ENCODE measurements at places on chromosomes 3 and 15.
A peak's percentile ranks its signal among the peaks of the same experiment; 100 is the strongest.

GRCh38 chr3:16338999-16339398, 74.0 kb downstream of the OXNAD1 start:
- DNase-seq: no peak

DNA sequence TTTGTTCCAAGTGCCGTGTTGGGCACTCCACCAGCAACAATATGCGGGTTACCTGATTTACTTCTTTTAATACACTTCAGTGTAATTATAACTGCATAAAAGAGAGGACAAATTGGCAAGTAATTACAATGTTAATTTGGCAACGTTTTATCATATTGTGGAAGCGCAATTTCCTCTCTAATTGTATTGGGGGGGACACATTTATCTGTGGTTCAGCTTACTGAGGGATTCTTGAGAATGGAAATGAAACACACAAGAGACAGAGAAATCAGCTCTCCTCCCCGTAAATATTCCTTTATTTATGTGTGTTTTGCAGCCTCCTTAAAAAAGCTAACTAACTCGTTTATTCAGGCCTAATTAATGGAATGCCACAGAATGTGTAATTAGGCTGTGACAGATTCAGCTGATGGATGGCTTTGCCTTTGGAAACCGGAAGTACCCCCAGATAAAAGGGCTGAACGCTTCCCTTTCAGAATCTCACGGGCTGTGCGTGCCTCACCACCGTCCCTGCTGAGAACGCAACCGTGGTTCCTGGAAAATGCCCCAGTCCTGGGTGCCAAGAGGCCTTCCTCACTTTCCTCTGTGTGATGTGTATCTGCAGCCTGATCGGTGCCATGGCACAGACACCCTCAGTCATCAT, 247.1 kb upstream of the ST8SIA2 start:
- DNase-seq: no peak

DNA sequence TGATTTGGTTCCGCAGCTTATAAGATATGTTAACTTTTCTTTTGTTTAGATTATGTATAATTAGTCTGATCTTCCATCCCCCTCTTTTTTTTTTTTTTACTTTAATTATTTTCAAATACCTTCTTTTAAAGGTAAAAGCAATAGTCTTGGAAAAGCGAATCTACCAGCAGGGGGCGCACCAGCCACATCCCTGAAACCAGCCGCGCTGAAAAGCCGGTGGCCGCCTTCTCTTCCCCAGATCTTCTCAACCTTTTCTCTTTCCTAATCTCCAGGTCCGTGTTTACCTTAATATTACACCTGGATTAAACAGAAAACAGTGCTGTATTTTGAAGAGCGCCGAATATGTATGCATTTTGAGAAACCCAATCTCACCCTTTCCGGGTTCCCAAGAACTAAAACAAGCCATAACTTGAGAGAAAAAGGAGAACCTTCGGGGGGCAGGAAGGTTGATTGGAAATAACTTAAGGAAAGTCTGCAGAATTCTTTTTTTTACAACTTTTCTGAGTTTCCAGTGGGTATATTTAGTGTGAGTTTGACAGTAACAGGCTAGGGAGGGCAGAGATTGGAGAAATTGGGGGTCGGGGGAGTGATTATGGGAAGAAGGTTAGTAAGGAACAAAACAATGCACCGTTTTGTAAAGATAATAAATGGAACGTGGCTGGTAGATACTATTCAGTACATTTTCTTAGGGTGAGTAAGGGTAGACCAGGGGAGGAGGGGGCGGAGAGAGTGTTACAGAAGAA, 2.0 kb upstream of the SOX2 start:
- no peak for DNase-seq

DNA sequence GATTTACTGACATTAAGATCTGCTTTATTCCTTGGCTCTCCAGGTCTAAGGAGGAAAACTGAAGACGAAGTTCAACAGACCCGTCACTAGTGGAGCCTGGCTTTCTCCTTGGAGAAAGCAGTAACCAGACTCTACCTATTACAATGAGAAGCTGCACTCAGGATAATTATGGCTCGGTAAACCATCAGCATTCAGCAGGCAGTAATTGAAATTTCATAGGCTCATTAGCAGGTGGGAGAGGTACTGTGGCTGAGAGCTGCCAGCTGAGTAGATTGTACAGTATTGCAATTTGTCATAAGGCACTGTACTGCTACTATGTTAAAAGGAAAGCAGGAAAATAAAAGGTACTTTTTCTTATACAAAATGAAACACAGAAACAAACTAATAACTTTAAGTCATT, 51.2 kb downstream of the CHAC1 start:
- DNase-seq: no peak

DNA sequence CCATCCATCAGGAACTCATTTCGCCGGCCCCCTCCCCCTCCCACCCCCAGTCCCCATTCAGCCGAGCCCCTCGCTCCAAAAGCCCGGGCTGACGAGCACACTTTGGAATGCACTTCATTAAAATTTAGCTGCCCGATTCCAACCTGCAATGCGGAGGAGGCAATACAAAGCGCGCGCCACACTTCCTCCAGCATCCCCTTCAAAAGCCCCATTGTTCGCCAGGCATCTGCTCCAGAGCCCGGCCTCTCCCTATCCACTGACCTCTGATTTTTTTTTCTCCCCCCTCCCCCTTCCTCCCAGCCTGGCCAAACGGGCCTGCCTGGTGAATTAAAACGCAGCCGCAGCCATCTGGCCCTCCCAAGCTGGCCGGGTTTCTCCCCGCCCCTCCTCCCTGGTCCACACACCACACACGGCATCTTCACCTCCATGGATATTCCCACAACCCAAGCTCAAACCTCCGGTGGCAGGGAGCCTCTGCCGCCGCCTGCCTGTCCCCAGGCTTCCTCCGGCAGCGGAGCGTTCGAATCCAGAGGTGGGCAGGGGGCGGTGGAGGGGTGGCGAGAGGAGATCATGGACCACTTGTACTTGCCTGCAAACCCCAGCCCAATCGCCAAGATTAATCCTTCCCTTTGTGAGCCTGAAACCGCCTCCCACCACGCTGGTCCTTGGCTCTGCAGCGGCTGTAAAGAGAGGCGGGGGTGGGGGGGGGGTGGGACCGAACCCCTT, 441.3 kb downstream of the MAGI1 start:
- no peak for DNase-seq

DNA sequence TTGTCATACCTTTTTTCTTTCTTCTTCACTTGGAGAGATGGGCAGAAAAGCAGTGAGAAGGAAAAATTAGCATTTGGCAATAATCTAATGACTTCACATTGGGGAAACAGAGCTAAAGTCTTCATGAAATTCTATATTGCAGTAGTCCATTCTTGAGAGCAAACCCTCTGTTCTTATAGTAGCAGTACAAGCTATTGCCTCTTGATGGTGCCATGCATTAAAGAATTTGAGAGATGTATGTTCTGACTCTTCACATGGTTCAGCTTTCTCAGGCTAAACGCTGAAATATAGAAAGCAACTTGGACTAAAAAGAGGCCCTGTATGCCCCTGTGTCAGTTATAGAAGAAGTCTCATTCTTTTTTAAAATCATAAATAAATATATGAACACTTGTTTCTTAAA, 36.0 kb downstream of the PHLDB2 start:
- no peak for DNase-seq

GRCh38 chr15:34336991-34337556, 507 bp downstream of the SLC12A6 start:
- DNase-seq: no peak

GRCh38 chr3:76487446-76487845, 552.5 kb upstream of the ROBO2 start:
- DNase-seq: no peak

- DNase-seq: no peak
Measured at GRCh38 chr15:98795980-98796379, 147.6 kb downstream of the IGF1R start.

DNA sequence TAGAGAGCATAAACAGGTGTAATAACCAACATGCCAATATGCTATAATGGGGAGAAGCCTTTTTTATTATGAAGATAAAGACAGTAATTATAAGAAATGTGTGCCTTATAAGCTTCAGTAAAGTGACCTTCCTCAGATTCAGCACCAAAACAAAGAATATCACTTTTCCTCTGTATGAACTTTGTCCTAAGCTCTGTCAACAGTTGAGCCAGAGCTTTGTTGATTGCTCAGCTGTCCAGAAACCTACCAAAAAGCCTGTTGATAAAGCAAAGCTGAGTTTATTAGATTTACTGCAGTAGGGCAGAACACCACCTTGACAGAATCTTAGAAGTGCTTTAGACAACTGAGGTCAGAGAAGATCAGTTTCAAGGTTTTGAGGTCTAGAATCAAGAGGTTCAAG, 635.3 kb downstream of the EDEM1 start:
- no peak for DNase-seq

GRCh38 chr3:59878038-59878427, 828.2 kb upstream of the CFAP20DC start:
- DNase-seq: no peak

- DNase-seq: peak; percentile 39
Measured at GRCh38 chr3:14403619-14404155, 1.3 kb downstream of the SLC6A6 start.

DNA sequence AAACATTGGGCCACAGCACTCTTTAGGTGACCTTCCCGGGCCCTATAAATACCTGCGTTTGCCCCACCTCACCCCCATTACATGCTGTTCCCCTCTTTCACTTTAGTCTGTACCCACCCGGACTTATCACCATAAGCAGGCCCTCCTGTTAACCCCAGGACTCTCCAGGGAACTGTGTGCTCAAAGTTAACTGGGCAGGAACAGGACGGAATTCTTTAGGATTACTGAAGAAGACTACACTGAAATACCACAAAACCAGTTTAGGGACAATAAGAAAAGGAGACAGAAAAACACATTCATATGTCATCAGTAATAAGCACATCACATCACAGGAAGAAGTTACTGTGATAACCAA, 45.5 kb downstream of the FSIP1 start:
- no peak for DNase-seq

DNA sequence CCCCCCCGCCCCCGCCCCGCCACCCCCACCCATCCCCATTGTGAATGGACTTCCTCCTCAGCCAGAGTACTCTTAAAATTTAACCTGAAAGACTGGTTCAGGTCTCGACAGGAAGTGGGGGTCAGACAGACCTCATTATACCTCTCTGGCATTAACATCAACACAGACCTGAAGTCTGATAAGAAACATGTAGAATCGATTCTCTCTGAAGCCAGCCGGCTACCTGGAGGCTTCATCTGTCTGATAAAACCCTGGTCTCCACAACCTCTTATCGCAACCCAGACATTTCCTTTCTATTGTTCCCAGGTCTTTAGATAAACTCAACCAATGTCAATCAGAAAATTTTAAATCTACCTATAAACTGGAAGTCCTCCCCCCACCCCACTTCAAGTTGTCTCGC, 42.6 kb downstream of the SLCO2A1 start:
- DNase-seq: no peak

DNA sequence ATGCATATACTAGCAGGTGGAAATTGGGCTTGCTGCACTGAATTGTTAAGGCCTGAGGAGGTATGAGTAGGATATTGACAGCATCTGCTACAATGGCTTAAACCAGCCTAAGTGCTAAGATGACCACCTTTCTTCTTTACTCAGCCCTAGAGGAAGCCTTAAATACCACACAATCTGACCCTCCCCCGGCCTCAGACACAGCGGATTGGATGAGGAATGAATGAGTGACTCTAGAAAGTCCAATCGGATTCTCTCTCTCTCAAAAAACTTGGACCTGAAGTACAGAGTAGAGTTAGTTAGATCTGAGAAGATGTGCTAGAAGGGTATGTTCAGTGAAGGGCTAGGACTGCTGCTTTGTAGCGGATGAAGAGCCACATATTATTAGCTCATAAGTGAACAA, 39.9 kb upstream of the C3orf49 start:
- DNase-seq: no peak

DNA sequence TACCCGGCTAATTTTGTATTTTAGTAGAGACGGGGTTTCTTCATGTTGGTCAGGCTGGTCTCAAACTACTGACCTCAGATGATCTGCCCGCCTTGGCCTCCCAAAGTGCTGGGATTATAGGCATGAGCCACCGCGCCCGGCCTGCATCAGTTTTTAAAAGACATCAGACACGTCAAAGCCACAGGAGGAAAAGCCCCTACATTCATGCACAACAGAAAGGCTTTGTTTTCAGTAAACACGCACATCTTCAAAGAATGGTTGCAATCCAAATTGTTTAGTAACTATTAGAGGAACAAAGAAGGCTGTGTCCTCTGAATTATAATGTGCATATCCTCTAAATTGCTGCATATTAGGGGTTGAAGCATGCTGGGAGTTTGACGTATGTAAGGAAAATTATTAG, 53.3 kb downstream of the BTD start:
- DNase-seq: no peak

DNA sequence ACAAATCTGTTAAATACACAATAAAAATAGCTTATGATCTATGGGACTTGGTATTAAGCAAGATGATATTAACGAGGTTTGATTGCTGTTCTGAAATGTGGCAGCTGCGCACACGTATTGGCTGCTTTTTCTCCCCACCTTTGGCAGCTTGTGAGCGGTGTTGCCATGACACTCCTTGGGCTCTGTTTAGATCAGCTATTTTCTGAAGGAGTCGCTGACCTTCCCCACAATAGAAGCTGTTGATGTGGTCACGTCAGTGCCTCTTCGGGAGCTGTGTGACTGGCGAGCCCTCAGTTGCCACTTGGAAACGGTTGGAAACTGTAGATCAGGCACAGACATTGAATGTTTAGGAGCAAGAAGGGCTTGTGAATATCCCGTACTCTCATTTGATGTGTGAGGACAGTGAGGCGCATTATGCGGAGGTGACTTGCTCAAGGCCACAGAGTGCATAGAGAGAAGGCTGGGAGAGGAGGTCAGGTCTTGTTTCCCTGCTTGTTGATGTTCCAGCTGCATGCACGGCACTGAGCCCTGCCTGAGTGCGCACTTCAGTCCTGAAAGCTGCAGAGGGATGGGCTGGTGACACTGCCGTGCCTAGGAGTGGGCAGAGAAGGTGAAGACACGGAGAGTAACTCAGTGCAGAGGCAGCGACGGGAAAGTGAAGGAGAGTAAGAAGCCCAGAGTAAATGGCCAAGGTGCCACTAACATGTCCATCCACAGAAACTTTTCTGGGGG, 198.4 kb downstream of the LPP start:
- no peak for DNase-seq

- DNase-seq: no peak
Measured at GRCh38 chr15:67307889-67308597, 53.5 kb downstream of the IQCH start.

DNA sequence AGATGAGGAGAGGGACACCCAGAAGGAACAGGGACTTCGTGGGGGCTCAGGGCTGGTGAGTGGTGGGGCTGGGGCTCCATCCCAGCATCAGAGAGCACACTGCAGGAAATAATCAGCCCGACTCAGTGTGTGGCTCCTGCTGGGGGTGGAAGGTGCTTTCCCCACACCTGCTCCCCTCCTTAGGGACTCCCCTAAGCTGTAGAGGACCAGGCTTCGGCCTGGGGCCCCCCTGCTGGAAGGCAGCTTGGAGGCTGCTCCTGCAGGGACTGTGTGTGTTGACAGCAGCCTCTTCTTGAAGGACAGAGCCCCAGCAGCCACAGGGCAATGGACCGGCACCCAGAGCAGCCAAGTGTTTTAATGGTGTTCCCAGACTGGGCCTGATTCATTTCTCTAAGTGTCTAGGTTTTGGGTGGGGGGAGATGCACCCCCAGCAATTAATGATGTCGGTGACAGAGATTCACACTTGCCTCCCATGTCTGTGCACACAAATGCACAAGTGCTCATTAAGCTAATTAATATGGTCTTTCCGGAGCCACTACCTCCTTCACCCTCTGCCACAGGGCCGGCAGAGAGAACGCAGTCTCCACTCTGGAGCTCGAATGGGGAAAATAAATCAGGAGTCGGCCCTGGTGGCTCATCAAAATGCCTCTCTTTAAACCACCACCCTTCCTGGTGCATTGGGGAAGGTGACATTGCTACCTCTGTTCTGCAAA, 16.9 kb upstream of the FGD5 start:
- DNase-seq: no peak
